ENCODE measurements at places on chromosomes 5 and 9.

DNA sequence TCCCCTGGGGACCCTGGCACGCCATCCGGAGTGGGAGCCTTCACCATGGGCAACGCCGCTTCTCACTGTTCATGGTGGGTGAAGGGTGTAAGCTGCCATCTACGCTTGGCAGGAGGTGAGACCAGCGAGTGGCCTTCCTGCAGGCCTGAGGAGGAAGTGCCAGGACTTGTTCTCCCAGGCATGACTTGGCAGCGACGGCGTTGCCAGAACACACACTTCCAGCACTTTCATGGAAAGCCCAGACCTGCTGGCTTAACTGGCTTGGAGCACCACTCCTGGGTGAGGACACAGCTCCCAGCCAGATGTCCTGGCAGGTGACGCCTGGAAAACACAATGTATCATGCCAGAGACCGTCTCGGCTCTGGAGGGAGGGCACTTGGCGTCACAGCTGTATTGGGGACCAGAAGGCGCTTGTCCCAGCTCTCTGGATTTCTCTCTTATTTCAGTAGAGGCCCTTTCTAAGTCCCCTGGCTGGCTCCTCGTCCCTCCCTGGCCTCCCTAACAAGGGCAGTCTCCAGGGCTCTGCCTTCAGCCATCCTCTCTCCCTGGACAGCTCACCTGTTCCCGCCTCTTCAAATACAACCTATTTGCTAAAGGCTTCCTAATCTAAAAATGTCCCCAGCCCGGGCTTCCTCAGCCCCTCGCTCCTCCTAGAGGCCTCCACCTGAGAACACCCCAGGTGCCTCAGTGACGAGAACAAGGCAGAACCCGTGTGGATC lies 188.3 kb downstream of the OLFM1 start:
- DNase-seq = no peak

- DNase-seq = no peak
These were observed 24.6 kb downstream of the DENND4C start for GRCh38 chr9:19255112-19255511.

DNA sequence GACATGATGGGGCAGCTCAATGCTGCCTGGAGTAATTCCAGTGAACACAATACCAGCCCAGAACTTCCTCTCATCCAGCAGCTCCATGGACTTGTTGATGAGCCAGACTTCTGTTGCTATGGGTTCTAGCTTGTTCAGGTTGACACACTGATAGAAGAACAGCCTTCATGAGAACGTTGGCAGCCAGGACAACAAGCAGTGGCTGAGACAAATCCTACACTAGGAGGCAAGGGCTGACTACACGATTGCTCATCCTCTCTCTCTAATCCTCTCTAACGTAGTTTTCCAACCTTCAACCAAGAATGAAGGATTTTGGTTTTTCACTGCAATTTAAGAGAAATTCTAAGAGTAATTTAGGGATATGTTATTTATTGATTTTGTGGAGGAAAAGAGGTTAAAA lies 67.8 kb downstream of the NIPSNAP3B start:
- DNase-seq = no peak

DNA sequence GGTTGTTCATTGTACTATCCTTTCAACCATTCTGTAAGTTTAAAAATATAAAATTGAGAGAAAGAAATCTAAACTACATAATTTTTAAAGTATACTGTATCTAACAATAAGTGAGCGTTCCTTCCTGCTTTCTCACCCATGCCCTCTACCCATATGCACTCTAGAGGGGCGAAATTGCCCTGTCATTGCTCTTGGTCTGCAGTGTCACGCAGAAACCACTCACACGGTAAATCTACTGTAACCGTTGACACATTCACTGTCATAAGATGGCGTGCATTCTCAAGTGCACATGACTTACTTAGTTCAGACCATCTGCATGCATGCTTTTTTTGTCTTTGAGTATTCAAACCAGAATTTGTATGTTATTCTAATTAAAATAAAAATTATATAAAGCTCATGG lies 55.7 kb upstream of the NIPBL start:
- DNase-seq = no peak

GRCh38 chr5:164573397-164573796 lies 1068.0 kb downstream of the MAT2B start:
- DNase-seq = no peak

DNA sequence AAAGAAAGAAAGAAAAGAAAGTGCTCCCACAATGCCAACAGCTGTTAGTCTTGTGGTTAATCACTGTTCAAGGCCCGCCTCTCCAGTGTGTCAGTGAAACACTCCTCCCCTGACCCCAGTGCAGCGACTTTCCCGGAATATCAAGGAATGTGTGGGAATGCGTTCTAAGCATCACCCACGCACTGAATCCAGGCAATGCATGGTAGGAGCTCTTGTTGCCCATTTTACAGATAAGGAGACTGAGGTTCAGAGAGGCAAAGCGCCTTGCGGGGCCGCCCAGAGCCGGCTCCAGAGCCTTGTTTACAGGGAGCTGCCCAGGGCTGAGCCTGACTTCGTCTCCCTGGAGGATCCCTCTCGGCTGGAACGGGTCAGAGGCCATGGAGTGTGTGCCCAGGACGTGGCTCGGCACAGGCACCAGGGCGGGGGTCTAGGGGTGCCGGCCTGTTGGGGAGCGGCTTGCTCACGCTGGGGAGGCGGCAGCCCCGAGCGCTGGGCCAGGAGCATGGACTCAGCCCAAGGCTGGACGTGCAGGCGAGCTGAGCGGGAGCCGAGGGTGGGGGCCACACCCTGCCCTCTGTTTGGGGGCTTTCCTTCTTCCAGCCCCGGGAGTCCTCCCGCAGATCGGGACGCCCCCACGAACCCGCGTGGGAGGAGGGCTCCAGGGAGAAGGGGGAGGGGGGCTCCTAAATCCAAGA lies 823 bp downstream of the ST6GALNAC6 start:
- DNase-seq = peak; percentile 61

GRCh38 chr9:126829035-126829434 lies 24.2 kb downstream of the ZBTB43 start:
- DNase-seq = no peak

- DNase-seq = no peak
These were observed 33.1 kb downstream of the PGGT1B start for GRCh38 chr5:115229606-115230005.

- DNase-seq = peak; percentile 55
These were observed 518 bp upstream of the FAM13B start for GRCh38 chr5:138033386-138033808.

DNA sequence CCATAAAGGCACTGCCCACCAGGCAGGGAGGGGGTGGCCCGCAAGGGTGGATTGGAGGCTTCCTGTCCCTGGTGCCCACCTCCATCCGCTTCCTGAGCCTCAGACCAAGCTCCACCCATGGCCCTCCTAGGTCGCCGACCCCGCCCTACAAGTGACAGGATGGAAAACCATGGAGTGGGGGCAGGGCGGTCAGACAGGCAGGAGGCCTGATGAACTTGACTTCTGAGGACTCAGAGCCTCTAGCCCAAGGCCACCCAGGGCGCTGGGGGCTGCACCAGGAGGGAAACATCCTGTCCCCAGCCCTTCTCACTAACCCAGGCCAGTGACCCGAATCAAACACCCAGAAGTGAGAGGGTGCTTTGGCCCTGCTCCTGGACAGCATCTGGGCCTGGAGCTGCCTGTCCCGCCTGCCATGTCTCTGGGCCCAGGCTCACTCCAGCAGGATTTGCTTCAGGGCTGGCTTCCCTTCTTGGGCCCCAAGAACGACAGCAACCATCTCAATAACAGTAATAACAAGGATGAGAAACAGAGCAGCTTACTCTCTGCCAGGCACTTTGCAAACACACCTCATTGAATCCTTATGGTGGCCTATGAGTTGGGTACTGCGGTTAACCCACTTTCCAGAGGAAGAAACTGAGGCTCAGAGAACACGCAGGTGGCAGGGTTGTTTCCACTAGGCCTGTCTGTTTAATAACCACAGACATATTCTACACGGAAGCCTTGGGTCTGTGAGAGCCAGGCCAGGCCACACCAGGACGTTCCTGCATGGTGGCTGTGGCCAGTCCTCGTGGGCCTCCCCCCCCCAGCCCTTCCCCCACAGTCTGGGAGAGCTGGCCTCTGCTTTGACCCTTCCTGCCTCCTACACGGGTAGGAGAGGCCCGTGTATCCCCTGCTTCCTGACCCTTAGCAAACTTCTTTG lies 4.4 kb upstream of the ST6GALNAC6 start:
- DNase-seq = no peak

- no peak for DNase-seq
These were observed 47.1 kb downstream of the THBS4 start for GRCh38 chr5:80082281-80082680.

- DNase-seq = no peak
These were observed 223 bp downstream of the NR3C1 start for GRCh38 chr5:143403334-143403592.

DNA sequence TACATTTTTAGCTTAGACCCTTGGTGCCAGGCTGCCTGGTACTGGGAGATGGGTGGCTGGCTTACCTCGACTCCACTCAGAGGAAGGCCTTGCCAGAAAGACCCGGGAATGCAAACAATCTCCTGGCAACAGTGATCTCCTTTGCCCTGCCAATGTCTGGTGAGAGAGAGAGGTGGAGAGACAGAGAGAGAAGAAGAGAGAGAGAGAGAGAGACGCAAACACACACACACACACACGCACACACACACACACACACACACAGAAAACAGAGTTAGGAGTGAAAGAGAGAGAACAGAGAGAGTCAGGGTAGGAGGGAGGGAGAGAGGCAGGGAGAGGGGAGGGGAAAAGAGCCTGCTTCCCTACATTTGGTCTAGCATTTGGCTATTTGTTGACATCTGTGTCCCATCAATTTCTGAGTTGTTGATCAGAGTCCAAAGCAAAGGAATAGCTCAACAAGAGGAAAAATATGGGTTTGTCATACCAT lies 181.6 kb upstream of the MAP1B start:
- no peak for DNase-seq

DNA sequence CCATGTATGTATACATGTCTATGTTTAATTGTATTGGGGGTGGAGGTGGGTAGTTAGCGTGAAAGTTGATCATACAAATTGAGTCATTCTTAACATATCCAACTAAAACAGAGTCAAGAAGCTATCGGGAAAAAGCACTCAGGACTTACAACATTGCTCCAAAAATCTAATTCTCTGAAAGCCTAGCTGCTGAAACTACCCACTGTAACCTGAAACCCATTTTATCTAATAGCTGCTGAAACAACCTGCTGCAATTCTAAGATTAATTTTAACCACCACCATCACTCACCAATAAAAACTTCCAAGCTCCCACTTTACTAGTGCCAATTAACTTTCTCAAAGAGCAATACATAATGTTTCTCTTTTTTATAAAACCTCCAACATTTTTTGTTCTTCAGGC lies 32.2 kb downstream of the KCNV2 start:
- no peak for DNase-seq

- no peak for DNase-seq
These were observed 951.1 kb upstream of the NUDT12 start for GRCh38 chr5:104513640-104514072.

DNA sequence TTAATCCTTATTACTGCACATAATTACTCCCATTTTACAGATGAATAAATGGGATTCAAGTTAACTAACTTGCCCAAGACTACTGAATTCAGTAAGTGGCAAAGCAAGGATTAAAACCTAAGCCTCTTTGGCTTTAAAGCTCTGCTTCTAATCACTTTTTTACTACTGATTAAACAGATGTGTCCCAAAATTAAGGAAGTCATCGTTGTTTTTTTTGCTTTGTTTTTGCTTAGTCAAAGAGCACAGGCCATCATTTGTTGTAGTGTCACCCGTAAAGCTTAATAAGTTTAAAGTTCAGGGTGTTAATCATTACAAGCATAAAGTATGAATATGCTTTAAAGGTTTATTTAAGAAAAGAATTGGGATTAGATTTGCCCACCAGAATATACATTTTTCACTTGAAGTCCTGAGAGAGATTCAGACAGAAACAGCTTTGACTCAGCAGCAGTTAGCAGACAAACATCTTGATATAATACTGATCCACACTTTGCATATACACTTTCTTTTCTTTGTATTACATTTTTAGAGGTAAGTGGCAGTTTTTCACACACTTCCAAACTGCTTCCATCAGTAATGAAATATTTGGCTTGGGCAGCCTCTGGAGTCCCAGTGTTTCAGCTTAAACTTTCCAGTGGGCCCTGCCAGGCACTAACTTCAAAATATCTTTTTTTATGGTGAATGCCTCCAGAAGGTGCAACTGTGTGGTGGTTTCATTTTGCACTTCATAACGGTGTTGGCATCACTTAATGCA lies 52.7 kb downstream of the PIK3R1 start:
- DNase-seq = peak; percentile 16

DNA sequence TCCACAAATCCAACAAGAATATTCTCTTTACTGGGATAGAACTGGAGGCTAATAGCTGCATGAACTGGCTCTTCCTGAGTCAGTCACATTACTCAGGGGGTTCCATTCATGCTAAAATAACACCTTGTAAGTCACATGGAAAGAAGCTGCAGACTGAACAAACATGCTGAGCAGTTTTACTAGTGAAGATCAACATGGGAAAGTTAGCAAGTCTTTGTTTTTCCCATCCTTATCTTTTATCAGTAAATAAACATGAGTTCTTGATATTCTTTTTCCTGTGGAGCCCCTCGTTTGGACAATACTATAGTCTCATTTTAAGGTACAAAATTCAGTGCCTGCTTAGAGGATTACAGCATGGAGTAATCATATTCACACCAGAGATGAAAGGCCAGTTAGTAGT lies 43.7 kb upstream of the TEK start:
- DNase-seq = no peak

- DNase-seq = no peak
These were observed 60.6 kb downstream of the GGTA1 start for GRCh38 chr9:121439016-121439415.

DNA sequence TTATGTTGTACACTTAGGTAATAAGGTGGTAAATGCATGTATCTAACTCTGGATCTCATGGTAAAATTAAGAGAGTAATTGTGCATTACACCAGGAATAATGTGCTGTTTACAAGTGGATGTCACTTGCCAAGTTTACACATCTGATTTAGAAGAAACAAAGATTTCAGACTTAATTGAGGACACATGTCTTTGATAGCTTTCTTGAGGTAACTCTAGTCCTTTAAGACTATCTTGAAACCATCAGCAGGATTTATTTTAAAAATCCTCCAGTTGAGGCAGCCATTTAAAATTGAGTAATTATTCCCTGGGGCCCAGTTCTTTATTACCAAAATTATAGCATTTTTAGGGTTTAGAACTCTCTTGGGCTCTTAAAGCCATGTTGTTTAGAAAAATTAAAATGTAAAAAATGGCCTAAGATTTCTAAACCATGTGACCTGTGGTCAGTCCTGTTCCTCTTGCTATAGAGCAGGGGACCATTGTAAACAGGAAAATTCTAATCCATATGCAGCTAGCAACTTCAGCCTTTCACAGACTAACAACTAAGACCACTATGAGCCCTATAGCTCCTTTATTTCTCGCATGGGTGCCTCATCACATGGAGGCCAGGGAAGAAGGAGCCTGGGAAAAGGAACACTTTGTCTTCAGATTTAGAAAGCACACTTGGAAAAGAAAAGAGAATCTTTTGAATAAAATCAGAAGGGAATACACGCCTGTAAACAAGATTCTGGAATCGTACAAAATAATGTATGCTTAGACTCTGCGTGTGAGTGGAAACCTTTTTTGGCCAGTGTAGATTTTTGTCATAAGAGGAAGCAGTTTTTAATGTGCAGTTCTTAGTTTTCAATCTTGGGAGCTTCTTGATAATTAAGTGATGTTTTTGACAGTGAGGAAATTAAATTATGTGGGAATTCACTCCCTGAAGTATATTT lies 71.2 kb downstream of the ZSWIM6 start:
- peak; percentile 38 for DNase-seq

GRCh38 chr5:43663916-43664315 lies 60.9 kb downstream of the NNT start:
- no peak for DNase-seq

GRCh38 chr9:89495824-89496560 lies 1.9 kb downstream of the SEMA4D start:
- no peak for DNase-seq
